Bone marrow (tissue), 2 donors: ENCODE measurements at places on chromosomes 11 and 22.
A peak's percentile ranks its signal among the peaks of the same experiment; 100 is the strongest.

GRCh38 chr11:17978553-17979287 lies 34.1 kb downstream of the SERGEF start:
- DNase-seq, result no peak

GRCh38 chr11:14149683-14150082 lies 187.2 kb downstream of the SPON1 start:
- no peak for DNase-seq

GRCh38 chr22:33780531-33781136 lies 139.6 kb downstream of the LARGE1 start:
- no peak for DNase-seq

- DNase-seq, result no peak
These were observed 23.6 kb upstream of the ETS1 start for GRCh38 chr11:128610721-128611617.

DNA sequence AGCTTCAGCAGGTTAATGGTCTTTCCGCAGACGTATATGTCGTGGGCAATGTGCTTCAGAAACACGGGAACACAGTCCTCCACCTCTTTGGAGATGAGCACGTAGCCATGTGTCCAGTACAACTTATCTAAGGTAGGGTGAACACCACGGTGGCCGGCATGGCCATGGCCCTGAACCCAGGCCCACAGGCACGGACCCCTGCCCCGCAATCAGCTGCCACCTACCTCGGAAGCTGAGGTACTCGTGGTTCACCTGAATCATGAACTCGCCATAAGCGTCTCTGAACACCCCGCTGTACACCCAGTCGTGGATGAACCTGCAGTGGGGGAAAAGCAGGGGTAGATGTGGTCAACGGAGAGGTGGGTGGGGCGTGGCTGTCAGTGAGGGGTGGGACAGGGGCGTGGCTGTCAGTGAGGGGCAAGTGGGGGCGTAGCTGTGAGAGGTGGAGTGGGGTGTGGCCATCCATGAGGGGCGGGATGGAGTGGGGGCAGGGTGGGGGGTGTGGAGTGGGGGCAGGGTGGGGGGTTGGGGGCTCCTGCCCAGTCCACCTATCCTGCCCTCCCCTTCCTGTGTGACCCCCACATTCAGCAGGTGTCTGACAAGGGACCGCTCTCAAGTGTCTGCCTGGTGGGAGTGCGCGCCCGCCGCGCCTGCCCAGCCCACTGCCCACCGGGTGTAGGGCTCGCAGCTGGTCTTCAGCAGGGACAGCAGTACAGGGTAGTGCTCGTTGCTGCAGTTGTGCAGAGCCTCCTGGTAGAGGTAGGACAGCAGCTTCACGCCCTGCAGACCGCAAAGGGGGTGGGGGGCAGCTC lies 18.6 kb downstream of the TUBGCP6 start:
- DNase-seq, result no peak

DNA sequence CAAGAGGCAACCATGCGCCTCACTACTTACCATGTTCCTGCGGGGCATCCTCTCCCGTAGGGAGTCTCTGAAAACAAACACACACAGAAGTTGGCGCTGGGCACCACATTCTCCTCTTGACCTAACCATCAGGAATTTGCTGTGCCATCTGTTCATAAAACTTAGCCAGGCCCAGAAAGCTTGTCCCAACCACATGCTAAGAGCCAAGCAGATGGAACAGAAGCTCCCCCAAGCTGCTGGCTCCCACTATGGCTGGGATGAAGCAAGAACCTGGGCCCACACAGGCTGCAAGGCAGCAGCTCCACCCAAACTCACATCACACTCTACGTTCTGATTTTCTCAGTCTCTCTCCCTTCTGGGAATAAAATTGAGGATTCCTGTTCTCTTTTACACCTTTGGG lies 17.4 kb downstream of the HPS4 start:
- DNase-seq, result no peak

DNA sequence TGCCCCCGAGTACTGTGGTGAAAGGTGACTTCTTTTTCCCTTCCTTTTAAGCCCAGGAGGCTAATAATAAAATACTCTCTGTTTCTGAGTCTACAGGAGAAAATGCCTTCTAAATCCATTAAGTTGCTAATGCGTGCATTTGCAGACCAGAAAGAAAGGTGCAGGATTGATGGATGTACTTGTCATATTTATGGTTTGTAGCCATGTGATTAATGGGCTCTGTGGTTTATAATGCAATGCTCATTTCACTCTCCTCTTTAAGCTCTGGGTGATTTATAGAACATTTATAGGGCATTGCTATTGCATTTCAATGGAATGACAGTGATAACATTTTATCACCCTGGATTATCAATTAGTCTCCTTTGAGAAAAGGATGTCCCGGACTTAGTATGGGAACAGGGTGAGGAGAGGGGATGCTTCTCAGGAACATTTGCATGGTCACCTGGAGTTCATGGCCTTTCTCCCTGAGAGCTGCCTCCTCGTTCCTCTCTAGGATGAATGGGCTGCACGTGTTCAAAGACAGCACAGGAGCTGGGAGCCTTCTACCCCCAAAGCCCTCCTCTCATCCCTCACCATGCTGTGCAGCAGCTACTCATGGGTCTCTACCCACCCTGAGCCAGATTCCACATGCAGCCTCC lies 82.8 kb upstream of the HMGXB4 start:
- DNase-seq, result no peak

- no peak for DNase-seq
These were observed 11.4 kb upstream of the OR5AK2 start for GRCh38 chr11:56977314-56977713.

DNA sequence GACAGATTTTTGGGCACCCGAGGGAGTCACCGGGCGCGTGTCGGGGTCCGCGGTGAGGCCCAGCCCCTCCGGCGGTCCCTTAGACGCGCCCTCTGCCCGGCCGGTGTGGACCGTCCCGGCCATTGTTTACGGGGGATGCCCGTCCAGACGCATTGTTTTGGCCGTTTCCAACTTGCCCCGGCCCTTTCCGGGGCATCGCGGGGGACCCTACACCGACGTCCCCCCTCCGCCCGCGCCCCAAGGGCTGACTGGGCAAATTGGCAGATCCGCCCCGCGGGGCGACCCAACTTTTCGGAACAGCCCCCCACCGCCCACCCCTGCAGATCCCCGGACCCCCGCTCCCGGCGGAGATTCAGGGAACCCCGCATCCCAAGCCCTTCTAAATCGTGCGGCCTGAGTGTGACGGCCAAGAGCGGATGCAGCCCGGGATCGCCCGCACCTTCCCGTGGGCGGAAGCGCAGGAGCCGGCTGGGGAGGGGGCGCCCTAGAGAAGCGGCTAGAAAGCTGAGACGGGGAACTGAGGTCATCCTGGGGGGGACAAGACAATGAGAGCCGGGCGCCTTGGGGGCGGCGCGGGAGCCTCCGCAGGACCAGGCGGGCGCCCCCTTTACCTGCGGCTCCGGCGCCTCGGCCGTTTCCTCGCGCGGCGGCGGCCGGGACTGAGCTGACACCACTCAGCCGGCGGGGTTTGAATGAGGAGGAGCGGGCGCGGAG lies 17.1 kb upstream of the CCT8L2 start:
- DNase-seq, result no peak

GRCh38 chr11:57288771-57289579 lies 35.8 kb downstream of the TNKS1BP1 start:
- no peak for DNase-seq

- DNase-seq, result no peak
These were observed 18.6 kb downstream of the TREH start for GRCh38 chr11:118660681-118661424.

DNA sequence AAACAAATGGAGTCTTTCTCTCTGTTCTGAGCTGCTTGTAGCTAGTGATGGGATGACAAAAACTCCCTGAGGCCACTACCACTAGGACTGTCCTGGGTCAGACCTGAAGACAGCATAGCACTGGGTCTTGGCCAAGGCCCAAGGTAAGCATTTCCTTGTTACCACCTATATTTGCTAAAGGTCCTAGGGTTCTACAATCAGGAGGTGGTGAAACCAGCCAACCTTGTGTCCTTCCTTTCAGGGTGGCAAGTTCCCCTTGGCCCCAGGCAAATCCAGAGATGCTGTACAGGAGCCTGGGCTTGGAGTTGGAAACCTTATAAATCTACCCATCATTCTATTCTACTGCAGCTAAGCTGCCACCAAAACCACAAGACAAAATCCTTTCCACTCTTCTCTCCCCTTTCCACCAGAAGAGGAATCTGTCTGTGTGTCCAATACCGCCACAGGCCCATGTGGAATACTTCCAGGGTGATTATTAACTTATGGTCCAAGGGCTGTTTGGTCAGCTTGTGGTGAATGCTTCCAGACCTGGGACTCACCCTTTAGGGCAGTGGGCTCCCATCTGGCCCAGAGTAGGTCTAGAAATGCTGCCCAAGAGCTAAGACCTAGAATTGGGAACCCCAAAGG lies 16.8 kb downstream of the SLC22A25 start:
- DNase-seq, result no peak

- no peak for DNase-seq
These were observed 194.2 kb downstream of the HIPK3 start for GRCh38 chr11:33451364-33451763.

GRCh38 chr11:197741-198235 lies 4.9 kb downstream of the SCGB1C1 start:
- DNase-seq, result no peak

- DNase-seq, result peak; percentile 7
These were observed 195.9 kb downstream of the CSNK2A3 start for GRCh38 chr11:11157185-11157584.

GRCh38 chr11:3119141-3119821 lies 45.8 kb downstream of the OSBPL5 start:
- no peak for DNase-seq

- DNase-seq, result no peak
These were observed 26.8 kb upstream of the CACNG2 start for GRCh38 chr22:36730176-36730858.

DNA sequence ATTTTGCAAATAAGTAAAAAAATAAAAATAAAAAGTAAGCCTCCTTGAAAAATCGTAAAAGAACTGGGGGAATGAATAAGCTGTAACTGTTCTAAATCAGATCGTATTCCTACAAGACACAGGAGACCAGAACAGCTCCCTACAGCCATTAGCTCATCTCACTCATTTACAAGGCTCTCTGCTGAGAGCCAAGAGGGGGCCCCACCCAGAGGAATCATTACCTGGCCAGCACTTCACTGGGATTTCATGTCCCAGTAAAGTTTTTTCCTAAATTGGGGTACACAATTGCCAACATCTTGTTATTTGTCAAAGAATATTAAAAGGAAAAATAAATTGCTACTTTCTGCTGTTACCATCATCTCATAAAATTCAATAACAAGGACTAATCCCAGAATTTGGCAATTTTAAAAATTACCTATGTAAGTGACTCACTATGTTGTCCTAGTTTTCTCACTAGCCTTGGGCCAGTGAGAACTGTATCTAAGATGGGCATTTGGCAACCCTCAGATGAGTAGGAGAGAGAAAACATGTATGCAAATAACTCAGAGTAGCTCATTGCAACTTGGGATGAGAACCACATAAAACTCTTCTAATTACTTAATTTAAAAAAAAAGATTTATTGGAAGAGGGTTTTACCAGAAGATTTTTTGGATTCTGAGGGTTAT lies 18.4 kb upstream of the SMTN start:
- no peak for DNase-seq

DNA sequence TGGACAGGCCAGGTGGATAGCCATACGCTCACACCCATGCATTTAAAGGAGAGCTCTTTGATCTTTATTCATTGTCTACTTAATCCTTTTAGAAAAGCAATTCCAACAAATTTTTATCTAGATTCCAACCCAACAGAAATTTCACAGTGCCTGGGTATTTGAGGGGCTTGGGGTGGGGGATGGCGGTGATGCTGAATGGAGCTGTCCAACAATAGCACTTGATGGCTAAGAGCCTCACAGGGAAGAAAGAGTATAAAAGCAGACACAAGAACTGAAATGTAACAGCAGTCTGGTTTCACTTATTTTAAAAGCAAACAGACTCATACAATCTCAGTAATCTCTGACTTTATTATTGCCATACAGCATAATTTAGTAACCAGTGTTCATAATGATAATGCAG lies 101.8 kb upstream of the SORL1-AS1 start:
- DNase-seq, result no peak

DNA sequence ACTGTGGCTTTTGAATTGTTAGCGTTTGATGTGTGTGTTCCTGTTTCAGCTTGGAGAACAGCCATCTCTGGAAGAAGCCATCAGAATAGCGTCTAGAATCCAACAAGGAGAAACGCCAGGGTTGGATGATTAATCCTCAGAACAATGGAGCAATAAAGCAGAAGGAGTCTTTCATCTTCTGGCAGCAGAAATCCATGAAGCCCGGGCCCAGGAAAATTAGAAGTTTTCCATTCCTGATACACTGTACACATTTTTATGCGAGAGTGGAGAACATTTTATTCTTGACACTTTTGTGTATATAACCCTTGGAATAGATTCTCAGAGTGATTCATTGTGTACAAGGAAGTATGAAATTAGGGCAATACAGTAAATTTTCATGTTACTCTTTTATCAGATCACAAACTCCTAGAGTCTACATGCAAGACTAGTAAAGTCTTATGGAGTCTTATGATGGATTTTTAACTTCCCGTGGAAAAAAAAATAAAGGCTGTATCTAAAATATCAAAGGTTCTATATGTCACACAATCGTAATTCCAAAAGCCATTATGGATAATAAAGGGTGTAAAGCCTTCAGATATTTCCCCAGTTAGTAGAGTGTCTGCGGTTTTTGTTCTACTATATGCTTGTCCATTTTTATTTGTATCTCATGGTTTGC lies 45.9 kb upstream of the WEE1 start:
- DNase-seq, result no peak

GRCh38 chr11:41494716-41495115 lies 35.3 kb upstream of the LRRC4C start:
- DNase-seq, result no peak

GRCh38 chr11:21069909-21070308 lies 400.5 kb downstream of the NELL1 start:
- DNase-seq, result no peak

GRCh38 chr11:47130543-47130942 lies 46.1 kb downstream of the ARFGAP2 start:
- no peak for DNase-seq

- DNase-seq, result no peak
These were observed 2.7 kb downstream of the CCND1 start for GRCh38 chr11:69643646-69644045.

- DNase-seq, result no peak
These were observed 33.9 kb downstream of the MAML2 start for GRCh38 chr11:96309016-96309642.

DNA sequence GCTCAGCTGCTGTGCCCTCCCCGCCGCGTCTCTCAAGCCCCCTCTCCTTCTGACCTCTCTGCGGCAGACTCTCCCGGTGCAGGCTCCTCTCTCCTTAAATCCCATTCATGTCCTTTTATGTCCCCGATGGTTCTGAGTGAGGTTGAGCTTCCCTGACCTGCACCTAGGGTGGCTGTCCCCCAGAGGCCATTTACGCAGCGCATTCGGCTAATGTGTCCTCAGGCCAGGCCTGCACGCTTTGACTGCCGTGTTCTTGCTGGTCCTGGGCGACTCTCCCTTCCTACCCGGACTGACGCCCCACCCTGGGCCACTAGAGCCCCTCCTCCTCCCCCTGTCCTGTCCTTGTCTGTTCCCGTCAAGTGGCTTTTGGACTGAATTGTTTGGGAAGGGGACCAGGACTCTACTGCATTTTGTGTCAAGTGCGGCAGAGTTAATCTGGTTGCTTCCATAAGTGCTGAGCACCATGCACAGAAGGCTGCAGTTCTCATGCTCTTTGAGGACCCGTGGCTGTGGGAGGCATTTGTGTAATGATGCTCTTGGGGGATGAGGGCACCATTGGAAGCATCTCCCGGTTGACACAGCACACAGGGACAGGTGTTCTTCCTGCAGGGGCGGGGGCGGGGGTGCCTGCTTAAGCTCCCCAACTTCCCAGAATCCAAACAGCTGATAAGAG lies 37.1 kb downstream of the IGHMBP2 start:
- no peak for DNase-seq
